ENCODE measurements at places on chromosomes 11 and 22.

GRCh38 chr11:46351148-46351547 is 3.9 kb downstream of the DGKZ start:
- DNase-seq = no peak

DNA sequence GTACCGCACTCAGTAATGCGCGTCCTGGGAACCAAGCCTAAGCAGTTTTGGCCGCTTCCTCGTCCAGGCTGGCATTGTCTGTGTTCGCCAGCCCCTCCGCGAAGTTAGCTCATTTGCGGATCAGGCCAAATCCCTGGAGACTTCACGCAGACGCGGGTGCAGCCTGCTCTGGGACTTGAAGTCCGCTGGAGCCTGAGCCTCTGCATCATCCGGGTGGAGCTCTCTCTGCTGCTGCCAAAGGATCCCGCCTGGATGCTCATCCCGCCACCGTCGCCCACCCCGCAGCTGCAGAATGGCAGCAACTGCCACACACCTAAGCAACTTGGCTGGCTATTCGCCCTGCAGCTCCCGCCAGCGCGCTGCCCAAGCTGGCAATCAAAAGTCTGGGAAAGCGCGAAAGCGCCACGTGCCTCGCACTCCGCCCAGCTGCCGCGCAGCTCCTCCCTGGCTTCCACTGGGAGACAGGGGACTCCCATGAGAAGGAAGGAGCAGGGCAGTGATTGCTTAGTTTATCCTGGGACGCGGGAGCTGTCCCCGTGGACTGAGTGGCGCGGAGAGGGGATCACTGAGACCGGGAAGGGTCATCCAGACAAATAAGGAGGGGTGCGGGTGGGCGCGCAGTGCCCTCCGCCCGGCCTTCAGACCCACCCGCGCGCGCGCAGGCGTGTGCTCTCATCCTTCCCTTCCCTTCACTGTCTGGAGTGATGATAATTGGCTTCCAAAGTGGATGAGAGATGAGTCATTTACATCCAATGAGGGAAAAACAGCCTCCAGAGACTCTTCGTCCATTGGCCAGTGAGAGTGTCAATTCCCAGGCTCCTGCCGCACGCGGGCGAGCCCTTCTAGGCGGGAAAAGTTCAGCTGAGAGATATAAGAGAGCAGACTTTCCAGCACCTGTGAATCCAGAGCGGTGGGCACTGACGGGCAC is 23.2 kb upstream of the GLYATL1B start:
- DNase-seq = no peak

DNA sequence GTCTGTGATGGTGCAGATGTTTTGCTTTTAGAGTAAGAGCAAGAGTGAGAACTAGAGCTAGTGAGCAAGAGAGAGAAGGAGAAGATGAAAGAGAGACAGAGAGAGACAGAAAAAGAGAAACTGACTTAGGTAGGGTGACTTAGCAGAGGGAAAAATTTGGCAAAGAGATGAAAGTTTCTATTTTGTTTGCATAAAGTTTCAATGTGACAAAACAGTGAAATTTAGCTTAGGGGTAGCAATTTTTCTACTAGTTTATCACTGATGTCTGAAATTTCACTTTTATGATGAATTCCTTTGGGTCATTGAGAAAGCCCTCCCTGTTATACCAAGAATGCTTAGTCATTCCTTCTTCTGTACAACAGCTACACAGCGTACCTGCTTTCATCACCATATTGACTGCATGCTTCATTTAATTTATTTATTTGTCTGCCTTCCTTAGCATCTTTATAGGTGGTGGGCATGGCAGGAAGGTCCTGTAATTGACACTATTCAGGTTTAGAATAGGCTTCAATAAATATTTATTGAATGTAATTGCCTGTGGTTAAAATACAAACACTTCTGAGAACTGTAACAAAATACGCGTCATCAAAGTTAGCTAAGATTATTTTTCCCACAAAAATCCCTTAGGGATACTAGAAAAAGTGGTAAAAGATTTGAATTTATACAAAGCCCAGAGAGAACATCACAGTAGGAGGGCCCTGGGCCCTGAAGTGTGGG is 19.9 kb upstream of the CTSC start:
- DNase-seq = no peak

DNA sequence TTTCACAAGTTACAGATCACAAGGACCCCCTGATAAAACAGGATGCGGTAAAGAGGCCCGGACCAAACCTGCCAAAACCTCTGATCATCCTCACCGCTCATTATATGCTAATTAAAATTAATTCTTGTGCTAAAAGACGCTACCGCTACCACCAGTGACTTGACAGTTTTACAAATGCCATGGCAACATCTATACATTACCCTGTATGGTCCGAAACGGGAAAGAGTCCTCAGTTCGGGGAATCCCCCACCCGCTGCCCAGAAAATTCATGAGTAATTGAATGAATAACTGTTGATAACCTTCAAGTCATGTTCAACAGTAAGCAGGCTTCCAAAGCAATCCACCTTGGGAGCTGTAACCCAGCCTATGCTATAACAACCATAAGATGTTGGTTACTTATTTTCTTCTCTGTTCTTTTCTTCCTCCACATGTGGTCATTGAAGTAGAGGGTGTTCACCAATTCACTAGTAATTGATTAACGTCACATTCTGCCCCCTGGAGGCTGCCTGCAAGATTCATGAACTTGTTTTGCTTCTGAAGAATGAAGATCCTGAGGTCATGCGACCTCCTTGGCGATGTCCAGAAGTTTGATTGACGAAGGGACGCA is 20.6 kb downstream of the APOBEC3H start:
- DNase-seq = peak; percentile 85

DNA sequence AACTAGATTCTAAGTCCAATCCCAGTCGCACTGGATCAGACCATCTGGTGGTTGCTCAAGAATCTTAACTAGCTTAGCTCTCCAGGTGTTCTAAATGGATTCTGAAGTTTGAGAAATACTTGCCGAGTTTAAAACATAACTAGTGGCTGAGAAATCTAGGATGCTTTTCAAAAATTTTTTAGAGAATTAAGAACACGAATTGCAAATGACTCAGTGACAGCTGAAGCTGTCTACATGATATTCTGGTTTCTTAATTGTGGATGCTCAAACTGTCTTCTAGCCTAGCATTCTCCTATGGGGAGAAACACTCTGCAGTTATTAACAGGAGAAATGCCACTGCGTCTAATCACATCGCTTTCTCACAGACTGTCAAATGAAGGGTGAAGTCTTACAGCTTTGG is 20.2 kb upstream of the TP53AIP1 start:
- DNase-seq = no peak

GRCh38 chr11:253160-253885 is 16.5 kb downstream of the PSMD13 start:
- no peak for DNase-seq

DNA sequence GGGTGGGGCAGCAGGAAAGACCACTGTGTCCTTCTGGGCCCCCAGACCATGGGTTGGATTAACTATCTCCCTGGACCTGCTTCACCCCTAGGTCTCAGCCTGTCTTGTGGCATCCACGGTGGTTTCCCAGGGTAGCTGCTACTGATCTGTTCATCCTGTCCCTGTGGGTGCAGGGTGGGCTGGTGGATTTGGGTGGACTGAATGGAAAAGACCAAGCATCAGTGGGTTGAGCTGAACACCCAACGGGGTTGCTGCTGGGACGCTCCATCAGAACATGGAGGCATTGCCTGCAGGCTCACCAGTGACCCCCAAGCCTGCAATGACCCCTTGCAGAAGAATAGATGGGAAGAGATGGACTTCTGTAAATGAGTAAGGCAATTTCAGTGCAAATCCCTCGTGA is 812.1 kb downstream of the TBC1D22A start:
- DNase-seq = no peak

DNA sequence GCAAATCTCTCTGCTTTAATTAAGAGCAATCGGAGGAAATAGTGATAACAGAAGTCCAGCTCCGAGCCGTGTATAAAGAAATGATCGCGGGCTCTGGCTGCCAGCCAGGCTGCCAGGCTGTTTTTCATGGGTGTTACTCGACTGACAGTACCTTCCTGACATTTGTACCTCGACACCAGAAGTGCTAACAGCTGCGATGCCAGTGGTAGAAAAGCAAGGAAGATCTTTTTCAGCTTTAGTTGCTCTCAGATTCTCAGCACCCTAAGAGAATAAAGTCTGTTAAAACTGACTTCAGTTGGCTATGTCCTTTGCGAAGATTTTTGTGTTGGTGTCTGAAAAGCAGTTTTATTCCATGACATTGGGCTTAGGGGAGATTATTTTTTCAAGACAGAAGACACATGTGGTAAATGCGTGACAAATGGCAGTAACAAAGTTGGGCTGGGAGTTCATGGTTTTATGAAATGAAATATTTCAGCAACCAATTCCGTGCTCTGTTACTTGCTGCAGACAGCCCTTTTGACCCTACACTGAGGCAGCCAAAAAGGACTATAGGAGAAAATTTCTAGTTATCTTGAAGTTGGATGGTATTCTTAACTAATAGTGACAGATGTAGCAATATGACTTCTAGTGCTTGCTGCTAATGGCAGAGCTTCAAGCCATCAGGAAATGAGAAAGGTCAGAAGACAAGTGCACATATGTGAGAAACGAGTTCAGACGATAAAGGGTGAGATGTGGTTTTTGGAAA is 296.2 kb downstream of the CNTN5 start:
- DNase-seq = no peak

DNA sequence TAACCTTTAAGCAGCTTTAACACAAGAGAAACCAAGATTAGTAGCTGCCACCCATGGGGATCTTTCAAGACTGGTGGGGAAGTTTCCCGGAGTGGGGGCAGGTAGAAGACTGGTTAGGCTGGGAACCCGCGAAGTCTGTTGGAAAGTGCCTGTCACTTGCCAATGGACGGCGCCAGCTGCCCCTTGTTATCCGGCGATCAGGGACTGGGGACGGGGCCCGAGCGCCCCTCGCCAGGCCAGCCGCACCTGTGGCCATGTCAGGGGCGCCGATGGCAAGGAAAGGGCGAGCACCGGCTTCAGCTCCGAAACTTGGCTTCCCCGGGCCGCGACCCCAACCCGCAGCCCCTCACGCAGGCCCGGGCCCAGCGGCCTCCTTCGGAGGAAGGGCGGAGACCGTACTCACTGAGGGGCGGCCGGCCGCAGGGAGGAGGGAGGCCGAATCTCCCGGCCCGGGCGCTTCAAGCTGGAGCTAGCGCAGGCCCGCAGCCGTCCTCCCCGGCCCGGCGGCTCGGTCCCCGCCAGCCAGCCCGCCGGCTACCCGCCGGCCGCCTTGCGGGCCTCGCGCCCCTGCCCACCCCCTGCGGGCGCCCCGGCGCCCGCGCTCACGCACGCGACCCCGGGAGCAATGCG is 539 bp downstream of the EIF4ENIF1 start:
- DNase-seq = peak; percentile 17

DNA sequence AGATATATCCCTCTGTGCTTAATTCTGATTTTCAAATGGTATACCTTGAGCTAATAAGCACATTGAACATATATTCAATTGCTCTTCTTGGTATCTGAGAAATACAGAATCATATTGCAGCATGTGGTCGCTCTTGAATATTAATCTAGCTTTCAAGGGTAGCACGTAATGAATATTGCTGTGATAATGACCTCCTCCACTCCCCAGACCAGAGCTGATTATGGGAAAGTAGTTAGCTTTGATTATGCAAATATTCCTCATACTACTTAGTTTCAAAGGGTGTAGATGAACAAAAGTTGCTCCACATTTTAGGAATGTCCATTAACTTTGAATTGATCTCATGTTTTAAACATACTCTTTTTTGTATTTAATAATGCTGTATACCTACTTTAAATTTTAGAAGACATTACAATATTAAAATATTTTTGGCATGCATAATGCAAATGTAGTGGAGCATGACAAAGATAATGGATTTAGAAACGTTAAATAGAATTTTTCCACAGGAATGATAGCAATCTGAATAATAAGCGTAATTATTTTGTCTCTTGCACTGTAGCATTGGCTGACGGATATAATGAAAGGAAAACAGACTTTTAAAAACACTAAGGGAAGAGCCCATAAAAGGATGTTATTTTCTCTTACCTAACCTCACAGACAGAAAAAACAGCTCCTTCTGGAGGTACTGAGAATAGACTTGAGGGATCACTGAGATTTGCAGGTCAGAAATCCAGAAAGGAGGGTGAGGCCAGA is 27.2 kb downstream of the KBTBD3 start:
- no peak for DNase-seq

DNA sequence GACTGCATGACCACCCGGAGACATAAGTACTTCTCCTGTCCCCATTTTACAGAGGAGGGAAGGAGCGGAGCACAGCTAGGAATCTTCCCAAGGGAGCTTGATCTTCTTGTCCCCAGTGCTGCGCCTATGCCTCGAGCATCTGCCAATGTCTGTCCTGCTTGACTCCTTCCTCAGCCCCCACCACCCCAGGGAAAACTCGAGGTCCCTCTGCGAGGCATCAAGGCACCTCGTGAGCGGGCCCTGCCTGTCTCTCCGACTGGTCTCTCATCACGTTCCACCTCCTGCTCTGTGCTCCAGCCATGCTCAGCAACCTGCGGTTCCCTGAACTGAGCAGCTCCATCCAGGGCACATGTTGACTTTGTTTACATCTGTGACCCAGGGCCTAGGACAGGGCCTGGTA is 2.5 kb downstream of the NCF4 start:
- no peak for DNase-seq

DNA sequence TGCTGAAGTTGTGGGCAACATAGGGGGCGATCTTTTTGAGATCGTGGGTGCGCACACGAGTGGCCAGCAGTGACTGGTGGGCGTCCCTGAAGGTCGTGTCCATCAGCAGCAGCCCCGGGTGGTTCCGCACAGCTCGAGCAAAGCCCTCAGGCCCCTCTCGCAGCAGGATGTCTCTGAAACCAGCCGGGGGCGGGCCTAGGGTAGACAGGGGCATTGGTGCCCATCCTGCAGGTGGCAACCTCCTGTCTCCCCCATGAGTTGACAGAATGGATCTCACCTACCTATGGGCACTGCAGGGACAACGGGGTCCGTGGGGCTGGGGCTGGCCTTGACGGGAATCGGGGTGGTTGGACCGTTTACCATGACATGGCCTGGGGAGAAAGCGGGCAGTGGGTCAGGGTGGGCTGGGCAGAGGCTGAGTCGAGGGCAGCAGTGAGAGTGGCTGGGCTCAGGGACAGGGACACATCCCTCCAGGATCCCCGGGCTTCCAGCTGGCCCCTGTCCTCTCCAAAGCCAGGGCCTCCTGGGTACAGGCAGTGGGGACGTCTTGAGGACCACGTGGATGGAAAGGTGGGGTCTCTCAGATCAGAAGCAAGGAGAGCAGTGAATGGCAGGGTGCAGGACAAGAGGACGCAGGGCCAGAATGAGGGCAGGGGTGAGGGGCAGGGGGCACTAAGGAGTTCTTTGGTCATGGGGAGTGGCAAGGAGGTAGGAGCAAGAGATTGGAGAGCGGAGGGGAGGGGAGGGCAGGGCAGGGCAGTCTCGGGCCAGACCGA is 4.2 kb upstream of the LRFN4 start:
- DNase-seq = peak; percentile 5
